T-cell (primary cell): ENCODE measurements at places on chromosomes 7 and 10.

DNA sequence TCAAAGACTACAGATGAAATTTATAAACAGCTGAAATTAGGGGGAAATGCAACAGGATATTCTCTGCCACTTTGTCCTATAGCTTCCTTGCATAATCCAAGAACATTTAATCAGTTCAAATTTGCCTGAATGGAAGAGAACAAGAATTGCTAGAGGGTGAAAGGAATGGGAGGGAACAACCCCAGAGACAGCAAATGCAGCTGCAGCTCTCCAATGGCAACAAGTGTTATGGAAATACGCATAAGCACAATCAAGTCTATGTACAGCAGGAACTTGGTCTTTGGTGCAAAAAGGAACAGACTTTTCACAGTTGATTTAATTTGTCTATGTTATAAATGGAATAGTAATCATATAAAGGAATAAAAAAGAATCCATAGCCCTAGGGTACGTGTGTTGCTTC is 269.0 kb upstream of the ETV1 start:
- no peaks in the 10 kb centered on the region for H3K4me1 ChIP-seq
- H3K27ac ChIP-seq: no peak overlapping the region
- H3K36me3 ChIP-seq: no peaks in the 10 kb centered on the region
- H3K4me3 ChIP-seq: no peak overlapping the region

DNA sequence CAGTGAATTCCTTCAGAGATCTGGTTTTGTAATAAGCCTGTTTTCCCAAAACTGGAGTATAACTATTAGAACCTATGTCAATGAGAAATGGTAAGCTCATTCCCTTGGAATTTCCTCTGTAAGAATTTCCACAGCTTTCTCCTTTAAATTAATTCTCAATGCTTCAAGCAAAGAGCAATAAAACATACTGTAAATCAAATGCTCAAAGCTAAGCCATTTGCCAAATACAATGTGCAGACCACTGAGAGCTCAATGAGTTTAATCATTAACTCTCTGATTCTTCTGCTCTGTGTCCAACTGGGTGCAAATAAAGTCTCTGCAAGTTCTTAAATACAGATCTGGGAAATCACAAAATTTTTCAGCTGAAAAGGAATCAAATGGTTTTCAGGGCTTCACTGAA is 227.6 kb upstream of the IMMP2L start:
- no peaks in the 10 kb centered on the region for H3K27me3 ChIP-seq
- H3K27ac ChIP-seq: no peak overlapping the region
- no peaks in the 10 kb centered on the region for H3K4me1 ChIP-seq
- no peak for DNase-seq
- H3K4me3 ChIP-seq: no peak overlapping the region
- H3K36me3 ChIP-seq: no peaks in the 10 kb centered on the region

DNA sequence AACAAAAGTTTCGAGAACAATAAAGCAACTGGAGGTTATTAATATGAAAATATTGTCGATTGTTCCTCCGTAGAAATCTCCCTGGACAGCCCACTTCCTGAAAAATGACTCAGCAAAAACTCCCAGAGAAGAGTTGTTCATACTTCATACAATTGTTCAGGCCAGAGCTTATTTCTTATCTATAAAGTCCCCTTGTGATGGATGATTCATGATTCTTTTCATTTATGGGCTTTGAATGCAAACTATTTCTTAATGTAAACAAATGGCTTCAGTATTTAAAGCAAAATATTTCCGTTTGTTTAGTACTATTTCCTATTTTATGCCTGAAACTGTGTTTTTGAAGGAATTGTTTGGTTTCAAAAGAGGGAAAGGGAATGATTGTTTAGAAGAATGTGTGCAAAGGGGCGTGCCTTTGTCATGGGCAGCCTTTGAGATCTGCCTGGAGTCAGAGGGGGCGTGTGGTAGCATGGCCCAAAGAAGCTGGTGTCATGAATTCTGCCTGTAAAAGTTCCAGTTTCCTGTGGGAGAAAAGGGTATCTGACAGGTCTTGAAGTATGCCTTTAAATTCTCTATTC is 26.2 kb upstream of the EXOC6 start:
- no peak overlapping the region for H3K4me3 ChIP-seq
- H3K36me3 ChIP-seq: no peaks in the 10 kb centered on the region
- no peak overlapping the region for H3K27ac ChIP-seq
- H3K27me3 ChIP-seq: no peaks in the 10 kb centered on the region
- no peaks in the 10 kb centered on the region for H3K4me1 ChIP-seq

DNA sequence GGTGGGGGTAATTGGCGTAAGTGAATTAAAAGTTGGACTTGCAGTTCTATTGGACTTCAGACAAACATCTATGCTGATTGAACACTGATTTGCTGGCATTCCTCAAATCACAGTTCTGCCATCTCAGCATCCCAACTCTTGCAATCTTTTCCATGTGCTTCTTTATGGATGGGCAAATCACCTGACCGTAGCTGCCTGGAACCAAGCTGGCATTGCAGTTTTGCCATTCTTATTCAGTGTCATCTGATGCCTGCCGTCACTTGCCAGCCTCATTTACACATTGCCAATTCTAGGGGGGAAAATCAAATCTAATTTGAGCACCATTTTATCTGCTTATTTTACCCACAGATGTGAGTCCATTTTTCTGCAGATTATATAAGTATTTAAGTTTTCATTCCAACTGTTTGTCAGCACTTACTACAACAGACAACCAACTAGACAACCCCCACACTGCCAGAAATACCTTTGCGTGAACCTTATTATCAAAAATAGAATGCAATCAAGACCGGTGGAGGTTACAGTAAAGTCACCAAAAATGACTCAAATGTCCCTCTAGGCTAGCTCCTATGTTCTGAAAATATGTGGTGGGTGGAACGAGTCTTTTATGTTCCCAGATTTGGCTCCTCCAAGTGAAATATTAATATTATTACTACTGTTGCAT is 172.3 kb upstream of the CTBP2 start:
- H3K27me3 ChIP-seq: no peaks in the 10 kb centered on the region
- H3K4me1 ChIP-seq: no peaks in the 10 kb centered on the region
- no peak overlapping the region for H3K27ac ChIP-seq
- no peak for DNase-seq
- H3K36me3 ChIP-seq: no peaks in the 10 kb centered on the region
- H3K4me3 ChIP-seq: no peak overlapping the region

DNA sequence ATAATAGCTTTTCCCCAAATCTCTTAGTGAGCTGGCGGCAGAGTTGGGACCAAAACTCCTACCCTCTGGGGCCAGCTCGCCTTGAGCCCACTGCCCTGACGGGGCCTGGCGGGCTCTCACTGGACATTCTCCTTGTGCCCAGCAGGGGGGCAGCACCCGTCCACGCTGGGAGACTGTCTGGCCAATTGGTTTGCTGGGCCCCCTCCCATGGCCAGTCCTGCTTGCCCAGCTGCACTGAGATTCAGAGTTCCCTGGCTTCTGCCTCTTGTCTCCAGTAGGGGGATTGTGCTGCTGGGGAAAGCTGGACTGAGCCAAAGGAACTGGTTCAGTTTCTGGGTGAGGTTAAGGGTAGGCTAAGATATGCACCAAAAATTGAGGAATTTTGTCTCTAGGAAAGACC is 59.8 kb downstream of the RAMP3 start:
- no peaks in the 10 kb centered on the region for H3K27me3 ChIP-seq
- DNase-seq: no peak
- no peaks in the 10 kb centered on the region for H3K36me3 ChIP-seq
- H3K4me1 ChIP-seq: no peaks in the 10 kb centered on the region
- no peak overlapping the region for H3K4me3 ChIP-seq
- no peak overlapping the region for H3K27ac ChIP-seq

DNA sequence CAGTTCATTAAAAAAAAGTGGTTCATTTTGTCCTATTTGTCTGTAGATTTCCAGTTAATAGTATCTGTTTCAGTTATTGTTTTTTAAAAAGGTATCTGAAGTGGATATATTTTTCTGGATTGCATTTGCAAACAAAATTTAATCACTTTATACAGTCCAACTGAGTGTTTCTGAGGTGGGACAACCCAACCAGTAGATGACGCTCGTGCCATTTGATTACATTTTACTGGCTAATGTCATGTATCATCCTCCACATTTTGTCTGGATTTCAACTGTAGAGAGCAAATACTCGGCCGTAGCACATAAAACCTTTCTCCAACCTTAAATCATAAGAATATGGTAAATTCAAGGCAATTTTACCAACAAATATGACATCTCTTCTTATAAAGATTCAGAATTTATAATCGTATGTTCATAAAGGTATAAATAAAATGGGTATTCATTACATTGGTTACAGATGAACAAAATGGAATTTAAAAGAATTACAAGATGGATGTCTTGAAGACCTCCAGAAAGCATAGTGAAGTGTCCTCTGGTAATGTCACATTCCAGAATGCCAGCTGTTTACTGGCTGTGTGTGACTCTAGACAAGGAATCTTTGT is 789.0 kb downstream of the PHTF2 start:
- DNase-seq: no peak
- H3K4me1 ChIP-seq: no peaks in the 10 kb centered on the region
